Fibroblast of pulmonary artery (primary cell): ENCODE measurements at places on chromosomes 2 and 18.

GRCh38 chr2:75035444-75036353 is 77.3 kb downstream of the POLE4 start:
- DNase-seq = peak; percentile 88

- DNase-seq = no peak
These were observed 280.3 kb upstream of the ZSWIM2 start for GRCh38 chr2:187129306-187129705.

- peak; percentile 54 for DNase-seq
These were observed at the start of gene NAB1 for GRCh38 chr2:190649035-190649797. Gene NAB1, plus strand, starts transcription at chr2:190649083. Its CDS starts 10,094 bp downstream, at chr2:190659177.

DNA sequence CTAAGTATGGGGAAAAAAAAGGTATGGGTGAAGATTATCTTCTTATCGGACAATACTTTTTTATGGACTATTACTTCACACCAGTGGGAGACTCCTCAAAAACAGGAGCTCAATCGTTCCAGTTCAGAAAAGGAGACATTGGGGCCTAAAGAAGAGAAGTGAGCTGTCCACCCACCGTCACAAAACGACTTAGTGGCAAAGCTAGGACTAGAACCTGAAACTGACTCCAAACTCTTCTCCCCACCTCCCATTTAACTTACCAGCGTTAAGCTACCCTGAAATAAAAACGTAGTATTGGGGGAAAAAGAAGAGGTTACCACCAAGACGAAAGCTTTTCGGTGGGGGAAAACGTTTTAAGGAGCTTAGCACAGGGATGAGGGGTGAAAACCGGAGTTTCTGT is 503 bp downstream of the GTF3C3 start:
- DNase-seq = peak; percentile 7

DNA sequence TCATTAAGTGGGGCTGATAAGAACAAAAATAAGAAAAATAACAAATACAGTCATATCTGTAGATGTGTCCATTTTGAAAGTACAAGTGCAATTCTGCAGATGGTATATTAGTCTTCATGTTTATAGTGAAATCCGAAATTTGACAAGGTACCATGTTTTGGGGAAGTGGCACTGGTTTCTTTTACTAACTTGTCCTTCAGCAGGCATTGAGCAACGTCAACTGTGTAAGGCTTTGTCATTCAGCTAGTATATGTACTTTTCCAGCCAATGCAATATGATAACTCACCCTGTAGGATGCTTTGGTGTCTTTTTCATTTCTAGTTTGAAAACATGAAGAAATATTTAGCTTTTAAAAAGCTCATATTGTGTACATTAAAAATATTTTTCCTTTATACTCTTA is 139.9 kb downstream of the MCFD2 start:
- no peak for DNase-seq

DNA sequence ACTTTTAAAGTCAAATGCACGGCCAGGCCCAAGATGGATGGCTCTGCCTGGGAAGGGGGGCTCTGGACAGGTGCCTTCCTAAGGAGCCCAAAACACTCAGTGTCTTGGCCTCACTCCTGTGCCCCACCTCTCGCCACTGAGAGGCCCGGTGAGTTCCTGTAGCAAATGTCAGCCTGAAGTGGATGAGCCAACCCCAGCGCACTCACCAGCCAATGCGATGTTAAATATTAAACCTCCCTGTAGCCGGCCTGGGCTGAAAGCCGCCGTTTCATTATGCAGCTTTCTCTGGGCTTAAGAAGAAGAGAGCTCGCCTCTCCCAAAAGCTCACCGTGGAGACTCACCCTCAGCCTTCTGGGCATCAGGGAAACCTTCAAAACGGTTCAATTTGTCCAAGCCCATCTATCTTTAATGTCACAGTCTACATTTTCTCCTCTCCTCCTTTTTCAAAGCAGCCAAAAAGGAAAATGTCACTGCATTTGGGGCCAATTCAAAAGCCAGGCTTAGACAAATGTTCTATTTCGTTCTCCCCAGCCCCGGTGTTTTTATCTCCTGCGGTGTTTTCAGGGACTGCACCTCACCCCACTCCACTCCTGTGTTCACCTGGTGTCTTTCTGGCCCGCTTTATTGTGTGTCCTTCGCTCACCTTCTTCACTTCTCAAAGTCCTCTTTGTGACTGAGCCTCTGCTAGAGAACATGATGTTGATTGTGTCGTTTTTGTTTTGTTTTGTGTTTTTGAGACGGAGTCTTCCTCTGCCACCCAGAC is 124.0 kb downstream of the NRP2 start:
- DNase-seq = no peak

DNA sequence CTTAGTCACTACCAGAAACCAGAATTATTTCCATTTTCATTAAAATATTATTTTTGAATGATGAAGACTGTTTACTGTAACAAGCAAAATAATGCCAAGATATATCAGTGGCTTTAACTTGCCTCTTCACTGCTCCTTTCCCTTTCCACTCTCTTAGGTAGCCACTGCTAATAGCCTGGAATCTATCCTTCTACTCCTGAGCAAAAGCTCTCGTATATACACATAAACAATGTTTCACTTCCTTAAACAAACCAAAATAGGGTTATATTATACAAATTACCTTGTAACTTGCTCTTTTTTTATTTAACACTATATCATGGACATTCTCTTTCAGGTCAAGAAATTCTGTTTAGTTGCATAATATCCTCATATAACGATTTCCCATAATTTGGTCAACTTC is 20.8 kb downstream of the IMMT start:
- no peak for DNase-seq
